ENCODE measurements at places on chromosomes 16 and 17.

GRCh38 chr16:72844225-72844920 lies 203.6 kb downstream of the ZFHX3 start:
- peak; percentile 42 for DNase-seq

GRCh38 chr17:49987681-49988441 lies 7.2 kb downstream of the DLX3 start:
- DNase-seq: no peak

- DNase-seq: no peak
These were observed 12.9 kb downstream of the TMEM98 start for GRCh38 chr17:32940706-32941390.

GRCh38 chr17:53794875-53795274 lies 27.9 kb upstream of the KIF2B start:
- DNase-seq: no peak

- DNase-seq: no peak
These were observed 28.3 kb downstream of the ARSG start for GRCh38 chr17:68319410-68320162.

DNA sequence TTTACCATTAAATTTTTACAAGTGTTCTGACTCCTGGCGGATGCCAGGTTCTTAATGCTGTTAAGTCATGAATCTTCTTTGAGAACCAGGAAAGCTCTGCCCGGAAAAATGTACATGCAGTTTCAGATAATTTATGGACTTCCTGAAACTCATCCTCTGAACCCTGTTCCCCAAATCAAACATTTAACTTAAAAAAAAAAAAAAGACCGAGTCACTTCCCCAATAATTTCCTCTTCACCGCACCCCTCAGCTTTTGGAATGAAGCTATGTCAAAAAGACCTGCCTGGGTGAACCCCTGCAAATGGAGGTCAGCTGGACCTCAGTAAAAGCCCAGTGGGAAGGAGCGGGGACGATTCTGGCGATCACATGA lies 15.0 kb downstream of the ZNF232 start:
- no peak for DNase-seq

- DNase-seq: no peak
These were observed 77.6 kb downstream of the MMD start for GRCh38 chr17:55343900-55344513.

DNA sequence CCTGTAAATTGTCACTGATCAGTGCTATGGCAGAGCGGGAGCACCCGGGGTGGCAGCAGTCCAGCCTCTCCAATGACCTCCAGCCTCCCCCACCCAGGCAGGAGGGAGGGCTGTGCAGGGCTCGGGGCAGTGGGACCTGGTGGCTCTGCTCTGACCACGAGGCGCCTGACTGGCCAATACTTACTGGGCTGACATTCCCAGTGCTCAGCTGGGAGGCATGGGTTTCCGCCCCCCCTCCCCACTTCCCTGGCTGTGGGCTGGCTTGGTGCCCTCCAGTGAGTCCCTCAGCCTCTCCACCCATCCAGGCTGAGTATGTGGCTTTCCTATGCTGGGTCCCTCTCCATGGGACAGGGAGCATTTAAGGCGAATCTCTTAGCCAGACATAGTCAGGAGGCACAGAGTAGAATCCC lies 2.7 kb downstream of the SOCS3 start:
- no peak for DNase-seq

GRCh38 chr16:57115168-57115513 lies 22.8 kb downstream of the CPNE2 start:
- DNase-seq: no peak

- no peak for DNase-seq
These were observed 13.7 kb upstream of the XYLT2 start for GRCh38 chr17:50332196-50332595.

- no peak for DNase-seq
These were observed 54.9 kb downstream of the SREBF1 start for GRCh38 chr17:17781591-17782496.

- DNase-seq: no peak
These were observed 330 bp downstream of the CASKIN2 start for GRCh38 chr17:75514919-75515495.

- no peak for DNase-seq
These were observed 879 bp downstream of the SOCS1 start for GRCh38 chr16:11254913-11255736.

- DNase-seq: no peak
These were observed 8.7 kb upstream of the GINS2 start for GRCh38 chr16:85697431-85697830.

GRCh38 chr17:66552371-66552770 lies 250.0 kb downstream of the PRKCA start:
- DNase-seq: no peak

DNA sequence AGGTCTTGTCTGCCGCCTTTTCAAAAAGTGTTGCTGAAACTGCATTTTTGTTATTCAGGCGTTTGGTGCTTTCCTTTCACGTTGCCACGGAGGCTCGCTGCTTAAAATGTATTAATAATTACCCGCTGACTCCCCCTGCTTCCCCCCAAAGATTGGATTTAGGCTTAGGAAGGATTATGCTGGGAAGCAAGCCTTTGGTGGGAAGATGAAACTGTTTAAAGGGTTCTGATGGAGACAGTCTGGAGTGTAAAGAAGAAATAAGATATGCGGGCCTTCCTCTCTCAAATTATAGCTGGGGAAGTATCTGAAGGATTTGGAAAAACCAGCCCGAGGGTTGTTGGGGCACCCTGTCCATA lies 1.1 kb downstream of the KSR1 start:
- no peak for DNase-seq

DNA sequence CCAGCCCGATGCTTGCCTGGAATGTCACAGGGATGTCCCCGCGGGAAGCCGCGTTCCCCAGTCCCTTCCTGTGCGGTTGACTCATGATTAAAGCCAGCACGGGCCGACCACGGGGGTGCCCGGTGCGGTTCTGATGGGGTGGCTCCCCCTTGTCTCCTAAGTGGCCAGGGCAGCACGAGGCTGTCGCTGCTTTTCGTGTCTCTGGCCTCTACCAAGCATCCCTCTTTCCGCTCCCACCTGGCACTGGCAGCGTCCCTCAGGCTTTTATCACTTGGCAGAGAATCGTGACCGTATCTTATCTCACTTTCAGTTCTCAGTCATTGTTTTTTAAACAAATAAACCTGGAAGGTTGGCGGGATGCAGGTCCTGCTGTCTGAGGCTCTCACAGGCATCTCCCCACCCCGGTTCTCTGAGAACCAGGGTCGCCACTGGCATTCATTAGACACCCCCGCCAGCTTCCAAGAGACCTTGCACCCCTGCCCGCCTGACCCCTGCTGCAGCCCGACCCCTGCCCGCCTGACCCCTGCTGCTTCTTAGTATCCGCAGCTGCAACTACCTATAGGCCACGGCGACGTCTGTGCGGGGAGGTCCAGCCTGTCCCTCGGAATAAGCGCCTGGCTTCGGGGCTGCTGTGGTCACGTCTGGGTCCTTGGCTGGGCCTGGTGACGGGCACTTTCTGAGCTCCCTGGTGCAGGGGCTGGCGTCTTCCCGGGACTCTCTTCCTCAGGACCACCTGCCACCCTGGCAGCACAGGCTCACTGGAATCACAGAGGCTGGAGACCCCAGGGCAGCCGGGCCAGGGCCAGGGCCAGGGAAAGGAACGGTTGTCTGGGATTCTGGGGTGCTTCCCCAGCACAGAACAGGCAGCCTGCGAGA lies 7.5 kb downstream of the C1QTNF8 start:
- DNase-seq: no peak

DNA sequence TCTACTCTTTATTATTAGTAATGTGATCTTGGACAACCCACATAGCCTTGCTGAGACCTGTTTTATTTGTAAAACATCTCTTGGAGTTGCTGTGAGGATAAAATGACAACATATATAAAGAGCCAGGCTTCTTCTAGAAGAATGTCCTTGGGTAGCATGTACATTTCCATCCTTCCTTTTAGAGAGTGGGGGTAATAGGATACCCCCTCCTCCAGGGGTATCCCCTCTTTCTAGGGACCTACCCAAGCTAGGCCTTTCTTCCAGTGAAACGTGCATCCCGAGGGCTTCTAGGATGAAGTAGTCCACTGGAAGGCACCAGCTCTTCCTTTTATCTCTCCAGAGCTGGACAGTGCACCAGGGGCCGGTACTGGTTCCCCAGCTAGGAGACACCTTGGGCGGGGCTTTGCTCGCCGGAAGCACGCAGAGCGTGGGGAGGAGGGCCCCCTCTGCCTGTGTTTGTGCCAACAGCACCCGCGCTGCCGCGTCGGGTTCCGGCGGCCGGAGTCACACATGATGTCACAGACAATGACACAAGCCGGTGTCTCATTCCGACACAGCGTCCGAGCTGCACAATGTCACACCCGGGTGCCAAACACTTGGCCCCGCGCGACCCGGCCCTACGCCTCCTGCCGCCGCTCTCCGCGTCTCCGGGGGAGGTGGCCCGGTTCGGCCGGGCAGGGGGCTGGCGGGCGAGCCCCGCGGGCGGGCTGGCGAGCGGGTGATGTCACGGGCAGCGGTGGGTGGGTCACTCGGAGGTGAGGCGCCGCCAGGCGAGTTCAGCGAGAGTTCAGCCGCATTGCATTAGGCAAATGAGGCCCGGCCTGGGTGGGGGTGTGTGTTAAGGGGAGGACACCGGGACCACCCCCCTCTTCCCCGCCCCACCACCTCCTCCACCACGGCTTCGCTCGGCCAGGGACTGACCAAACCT lies 23.4 kb downstream of the GJD3 start:
- no peak for DNase-seq

- no peak for DNase-seq
These were observed 9.1 kb downstream of the MPRIP start for GRCh38 chr17:17051380-17051779.

- DNase-seq: no peak
These were observed 70.3 kb upstream of the LGALS9 start for GRCh38 chr17:27560668-27561067.

DNA sequence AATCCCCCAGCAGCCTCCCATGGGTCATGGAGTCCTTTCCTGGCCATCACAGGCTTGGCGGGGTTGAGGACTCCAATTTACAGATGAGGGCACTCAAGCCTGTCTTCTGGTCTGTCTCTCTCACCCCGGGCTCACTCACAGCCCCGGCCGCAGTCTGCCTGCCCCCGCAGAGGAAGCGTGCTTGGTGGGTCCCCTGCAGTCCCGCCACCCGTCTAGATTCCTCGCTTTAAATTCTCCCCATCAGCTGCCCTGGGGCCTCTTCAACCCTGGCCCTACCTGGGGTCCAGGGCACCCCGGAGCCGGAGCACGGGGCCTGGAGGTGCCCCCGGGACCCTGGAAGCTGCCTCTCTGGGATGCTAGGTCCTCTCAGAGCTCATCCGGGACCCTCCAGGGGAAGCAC lies 92.9 kb downstream of the ENGASE start:
- DNase-seq: no peak

DNA sequence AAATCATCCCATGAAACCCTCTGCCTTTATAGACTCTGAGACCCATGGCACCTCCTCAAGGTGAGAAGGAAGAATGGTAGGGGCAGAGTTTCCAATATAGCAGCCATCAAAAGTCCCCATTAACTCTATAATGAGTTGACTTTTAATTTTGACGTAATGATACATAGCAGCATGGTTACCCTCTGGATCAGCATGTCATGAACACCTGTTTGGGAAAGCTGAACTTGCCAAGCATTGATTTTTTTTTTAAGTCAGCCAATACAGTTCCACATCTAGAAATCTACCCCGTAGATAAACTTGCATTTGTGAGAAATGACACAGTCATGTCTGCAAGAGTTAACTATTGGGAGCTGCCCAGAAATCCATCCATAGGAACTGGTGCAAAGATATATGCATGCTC lies 191.8 kb downstream of the TMEM114 start:
- DNase-seq: no peak

DNA sequence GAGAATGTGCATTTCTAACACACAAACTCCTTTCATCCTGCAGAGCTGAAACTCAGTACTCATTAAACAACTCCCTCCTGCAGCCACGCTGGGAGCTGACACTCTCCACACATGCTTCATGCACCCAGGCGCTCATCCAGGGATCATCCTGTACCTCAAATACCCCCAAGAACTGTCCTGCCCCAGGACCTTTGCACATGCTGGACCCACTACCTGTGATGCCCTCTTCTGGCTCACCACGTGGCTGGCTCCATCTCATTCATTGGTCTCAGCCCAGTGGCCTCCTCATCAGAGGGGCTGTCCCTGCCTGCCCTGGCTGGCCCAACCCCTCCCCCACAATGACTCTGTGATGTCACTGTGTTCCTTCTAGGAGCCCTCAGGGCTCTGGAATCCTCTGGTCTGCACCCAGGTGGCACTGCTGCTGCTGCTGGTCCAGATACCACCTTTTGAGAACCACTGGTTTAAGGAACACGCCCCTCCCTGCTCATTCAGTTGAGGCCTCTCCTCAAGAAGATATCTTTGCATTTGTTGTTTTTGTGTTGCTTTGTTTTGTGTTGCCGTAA lies 160.9 kb upstream of the FOXF1 start:
- no peak for DNase-seq

- no peak for DNase-seq
These were observed 622.0 kb upstream of the GOT2 start for GRCh38 chr16:59356144-59356543.

DNA sequence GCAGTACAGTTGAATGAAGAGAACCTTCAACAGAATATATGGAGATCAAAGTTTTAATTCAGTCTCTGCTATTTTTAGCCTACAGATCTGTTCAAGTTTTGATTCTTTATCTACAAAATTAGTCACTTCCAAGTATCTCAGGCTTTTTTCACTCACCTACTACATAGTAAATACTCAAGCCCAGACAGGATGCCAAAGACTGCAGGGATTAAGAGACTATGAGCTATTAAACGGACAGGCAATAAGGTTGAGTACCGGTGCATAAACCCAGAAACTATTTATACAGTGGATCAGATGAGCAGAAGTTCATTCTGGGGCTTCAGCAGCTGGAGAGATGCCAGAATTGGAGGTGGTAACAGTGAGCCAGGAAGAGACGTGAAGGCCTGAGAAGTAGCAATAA lies 18.7 kb upstream of the OR3A1 start:
- DNase-seq: no peak

DNA sequence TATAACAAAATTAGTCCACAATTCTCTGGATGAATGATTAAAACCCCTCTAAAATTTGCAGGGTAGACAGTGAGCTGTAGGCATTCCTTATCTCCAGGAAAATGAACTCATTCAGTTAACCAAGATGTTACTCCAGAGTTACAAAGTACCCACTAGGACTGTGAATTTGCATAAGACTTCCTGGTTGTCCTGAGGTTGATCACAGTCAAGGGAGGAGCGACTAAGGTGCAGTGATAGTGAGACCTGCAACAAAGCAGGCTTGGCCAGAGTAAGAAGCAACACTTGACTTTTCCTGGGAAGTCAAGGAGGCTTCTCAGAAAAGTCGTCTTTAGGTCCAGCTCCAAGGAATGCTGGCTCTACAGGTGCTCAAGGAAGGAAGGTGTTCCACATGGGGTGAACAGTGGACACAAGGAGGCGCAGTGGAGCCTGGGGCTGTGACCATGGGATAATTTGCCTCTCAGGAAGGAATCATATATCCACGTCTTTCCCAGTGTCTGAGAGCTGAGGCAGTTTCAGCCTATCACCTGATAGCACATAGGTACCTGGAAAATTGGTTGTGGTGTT lies 821.1 kb upstream of the EEF2KMT start:
- no peak for DNase-seq

- DNase-seq: peak; percentile 41
These were observed 208.2 kb downstream of the FTO start for GRCh38 chr16:53912155-53912554.

GRCh38 chr16:10668322-10669045 lies 26.2 kb downstream of the TEKT5 start:
- DNase-seq: no peak

Data from Jurkat, Clone E6-1 (cell line).